ENCODE measurements at places on chromosomes 12 and 14.
A peak's percentile ranks its signal among the peaks of the same experiment; 100 is the strongest.

- no peak for DNase-seq
These were observed 197.2 kb upstream of the PLEKHG7 start for GRCh38 chr12:92505254-92506231.

GRCh38 chr14:68862954-68863594, 70.2 kb upstream of the ZFP36L1 start:
- peak; percentile 54 for DNase-seq

DNA sequence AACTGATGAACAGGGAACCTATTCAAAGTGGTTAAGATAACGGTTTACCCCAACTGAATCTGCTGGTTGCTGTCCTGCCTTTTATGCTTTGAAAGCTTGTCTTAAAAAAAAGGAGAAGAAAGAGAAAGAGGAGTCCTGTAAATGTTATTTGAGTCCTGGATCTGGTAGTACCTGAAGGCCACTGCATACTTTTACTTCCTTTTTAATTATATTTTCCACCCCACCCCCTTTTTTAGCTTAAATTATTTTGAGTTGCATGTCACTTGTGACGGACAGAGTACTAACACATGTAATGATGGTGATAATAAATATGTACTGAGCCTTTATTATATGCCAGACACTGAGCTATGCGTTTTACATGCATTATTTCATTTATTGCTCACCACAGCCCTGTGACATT, 2.5 kb upstream of the AMIGO2 start:
- no peak for DNase-seq

- DNase-seq = peak; percentile 14
These were observed 106.9 kb upstream of the DYRK2 start for GRCh38 chr12:67541625-67541991.

GRCh38 chr12:53754633-53755264, 3.0 kb upstream of the CISTR start:
- no peak for DNase-seq

GRCh38 chr12:124162151-124163110, 132.5 kb upstream of the RFLNA start:
- no peak for DNase-seq

- DNase-seq = no peak
These were observed 2.0 kb upstream of the SDS start for GRCh38 chr12:113405694-113406093.

GRCh38 chr12:112924986-112925385, 13.3 kb upstream of the OAS3 start:
- no peak for DNase-seq

DNA sequence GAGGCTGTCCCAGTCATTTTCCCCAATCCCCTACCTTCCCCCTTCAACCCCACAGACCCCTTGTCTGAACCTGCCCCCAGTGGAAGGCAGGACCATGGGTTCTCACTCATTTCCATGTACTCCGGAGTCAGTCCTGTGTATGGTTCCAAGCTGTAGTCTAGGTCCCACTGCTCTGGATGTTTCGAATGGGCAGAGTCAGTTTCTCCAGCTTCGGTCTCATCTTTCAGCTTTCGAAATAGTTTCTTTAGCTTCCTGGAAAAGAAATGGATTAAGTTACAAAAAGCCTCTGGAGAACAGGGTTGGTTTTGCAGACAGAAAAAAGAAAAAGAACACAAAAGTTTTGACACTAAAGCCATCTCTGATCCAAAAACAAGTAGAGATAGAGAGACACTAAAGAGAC, 167.5 kb downstream of the NTF3 start:
- DNase-seq = no peak

- no peak for DNase-seq
These were observed 21.0 kb downstream of the C12orf75 start for GRCh38 chr12:105351523-105351922.
